ENCODE measurements at places on chromosomes 16 and 17.

GRCh38 chr17:51700011-51700760 lies 439.8 kb downstream of the UTP18 start:
- DNase-seq = no peak

GRCh38 chr17:66517336-66518009 lies 215.1 kb downstream of the PRKCA start:
- no peak for DNase-seq

- DNase-seq = no peak
These were observed 17.7 kb downstream of the ANKRD11 start for GRCh38 chr16:89472711-89473075.

DNA sequence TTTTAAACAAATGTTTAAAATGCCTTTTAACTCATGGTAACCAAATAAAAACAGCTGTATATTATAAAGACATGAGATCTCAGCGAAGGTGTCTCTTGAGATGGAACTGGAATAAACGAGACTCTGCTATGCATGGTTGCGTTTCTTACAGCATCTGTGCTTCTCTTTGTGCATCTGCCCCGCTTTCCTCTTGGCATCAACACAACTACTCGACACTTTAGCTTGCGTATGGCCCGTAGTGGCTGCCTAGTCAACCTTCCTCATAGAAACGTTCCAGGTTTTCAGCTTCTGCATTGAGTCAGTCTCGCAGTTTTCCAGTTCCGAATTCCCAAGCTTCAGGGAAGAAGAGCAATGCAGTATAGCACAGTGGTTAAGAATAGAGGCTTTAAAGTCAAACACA lies 214.9 kb downstream of the CEP112 start:
- no peak for DNase-seq
